ENCODE measurements at places on chromosomes 1 and 21.
A peak's percentile ranks its signal among the peaks of the same experiment; 100 is the strongest.

DNA sequence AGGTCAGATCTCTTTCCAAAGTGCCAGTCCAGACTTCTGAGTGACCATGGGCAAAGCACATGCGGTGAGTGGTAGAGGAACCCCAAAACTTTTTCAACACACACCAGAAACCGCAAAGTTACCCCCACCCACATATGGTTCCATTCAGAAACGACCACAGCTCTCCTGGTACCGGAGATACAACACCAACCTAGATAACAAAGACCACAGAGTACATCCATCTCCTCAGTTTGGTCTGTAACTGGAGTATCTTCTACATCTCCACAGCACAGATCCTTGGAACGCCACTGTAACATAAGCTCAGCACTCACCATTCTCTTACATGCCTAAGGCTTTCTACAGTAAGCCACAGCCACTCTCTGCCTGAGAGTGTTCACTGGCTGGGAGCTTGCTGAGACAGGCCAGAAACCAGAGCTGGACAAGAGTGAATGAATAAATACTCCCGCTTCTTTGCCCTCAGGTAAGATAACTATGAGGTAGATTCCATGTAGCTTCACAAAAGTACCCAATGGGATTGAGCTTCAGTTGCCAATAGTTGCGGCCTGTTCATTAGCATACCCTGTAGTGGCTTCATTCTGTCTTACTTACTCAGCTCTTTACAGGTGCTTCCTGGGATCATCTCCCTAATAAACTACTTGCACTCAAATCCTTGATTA, 81.8 kb downstream of the SMYD3 start:
- no peak overlapping the region for H3K27ac ChIP-seq
- no peak for DNase-seq
- H3K4me1 ChIP-seq: no peaks in the 10 kb centered on the region
- H3K4me3 ChIP-seq: no peak overlapping the region
- H3K27me3 ChIP-seq: no peaks in the 10 kb centered on the region

GRCh38 chr1:109802901-109803561, 39.3 kb upstream of the EPS8L3 start:
- H3K27me3 ChIP-seq: no peaks in the 10 kb centered on the region
- H3K4me1 ChIP-seq: no peaks in the 10 kb centered on the region
- no peaks in the 10 kb centered on the region for H3K36me3 ChIP-seq
- H3K4me3 ChIP-seq: no peak overlapping the region
- H3K27ac ChIP-seq: no peak overlapping the region
- no peak for DNase-seq

- no peak overlapping the region for H3K27ac ChIP-seq
- DNase-seq: no peak
- no peaks in the 10 kb centered on the region for H3K36me3 ChIP-seq
- no peak overlapping the region for H3K4me3 ChIP-seq
- H3K4me1 ChIP-seq: no peaks in the 10 kb centered on the region
Observed at GRCh38 chr1:70171512-70171911, 33.9 kb downstream of the LRRC40 start.

DNA sequence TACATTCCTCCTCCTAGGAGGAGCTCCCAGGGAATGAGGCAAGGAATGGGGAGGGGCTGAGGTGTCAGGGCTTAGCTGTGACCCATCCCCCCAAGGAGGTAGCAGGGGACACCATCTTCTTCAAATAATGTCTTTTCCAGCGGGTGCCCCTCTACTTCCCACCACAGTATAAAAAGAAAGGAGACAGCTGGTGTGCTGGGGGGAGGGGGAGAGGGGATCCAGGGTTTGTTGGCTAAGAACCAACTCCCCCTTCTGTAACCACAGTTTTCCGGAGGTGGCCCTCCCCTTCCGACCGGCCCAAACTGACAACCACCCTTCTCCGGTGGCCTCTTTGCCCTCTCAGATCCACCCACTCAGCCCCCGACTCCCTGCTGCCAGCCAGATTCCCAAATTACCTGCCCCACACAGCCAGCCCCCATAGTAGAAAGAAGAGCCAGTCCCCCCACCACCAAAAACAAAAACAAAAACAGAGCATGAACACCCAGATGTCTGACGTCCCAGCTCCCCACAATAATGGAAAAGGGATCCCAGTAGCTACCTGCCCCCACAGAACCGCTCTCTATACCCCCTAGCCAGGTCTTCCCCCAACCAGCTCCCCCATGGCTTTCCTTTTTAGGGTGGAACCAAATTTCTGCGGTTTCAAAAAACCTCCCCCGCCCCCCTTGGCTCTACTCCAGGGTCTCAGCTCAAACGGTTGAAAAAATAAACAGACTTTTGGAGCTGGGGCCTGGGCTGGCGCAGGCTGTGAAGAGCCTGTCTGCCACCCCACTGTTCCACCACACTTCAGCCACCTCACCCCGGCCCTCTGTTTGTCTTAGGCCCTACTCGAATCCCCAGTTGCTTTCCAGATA, 2.1 kb downstream of the ARHGEF2 start:
- peaks cover 19% of the 10 kb centered on the region for H3K4me1 ChIP-seq
- no peaks in the 10 kb centered on the region for H3K36me3 ChIP-seq
- H3K4me3 ChIP-seq: peak overlapping the region; percentile 14

- no peak overlapping the region for H3K27ac ChIP-seq
- H3K4me1 ChIP-seq: peaks cover 5% of the 10 kb centered on the region
- peaks cover 11% of the 10 kb centered on the region for H3K36me3 ChIP-seq
- H3K27me3 ChIP-seq: no peaks in the 10 kb centered on the region
- H3K4me3 ChIP-seq: no peak overlapping the region
Observed at GRCh38 chr1:29320156-29320940, 84.0 kb downstream of the PTPRU start.

Measured in iPS DF 6.9 (cell line).